ENCODE measurements at places on chromosomes 3 and 15. TPM values are rescaled to one million over a fixed set of nuclear protein-coding genes. Genes with fewer than 3 reads are reported as not detected.

Gene CCDC32
- total RNA-seq: 12.9 TPM

Gene HHLA2
- total RNA-seq: 0.31 TPM

Gene IL5RA
- total RNA-seq: 4.4 TPM

Gene CD200R1
- 5.1 TPM for total RNA-seq

Gene ARGFX
- not detected for total RNA-seq

Gene EFCC1
- total RNA-seq: 0.10 TPM

Gene MOBP
- total RNA-seq: 0.10 TPM

Gene RMDN3
- 13.9 TPM for total RNA-seq

Gene KCNMB2
- total RNA-seq: not detected

Gene OR5K2
- not detected for total RNA-seq

Gene SLC26A6
- 8.4 TPM for total RNA-seq

Gene CXCR6
- total RNA-seq: 5.2 TPM

Gene GRAMD1C
- total RNA-seq: 2.3 TPM

Gene SLC35G2
- total RNA-seq: 0.21 TPM

Gene MUC4
- total RNA-seq: under 0.01 TPM

Data from mononuclear cell (primary cell).